ENCODE measurements at places on chromosomes 16 and 17.

DNA sequence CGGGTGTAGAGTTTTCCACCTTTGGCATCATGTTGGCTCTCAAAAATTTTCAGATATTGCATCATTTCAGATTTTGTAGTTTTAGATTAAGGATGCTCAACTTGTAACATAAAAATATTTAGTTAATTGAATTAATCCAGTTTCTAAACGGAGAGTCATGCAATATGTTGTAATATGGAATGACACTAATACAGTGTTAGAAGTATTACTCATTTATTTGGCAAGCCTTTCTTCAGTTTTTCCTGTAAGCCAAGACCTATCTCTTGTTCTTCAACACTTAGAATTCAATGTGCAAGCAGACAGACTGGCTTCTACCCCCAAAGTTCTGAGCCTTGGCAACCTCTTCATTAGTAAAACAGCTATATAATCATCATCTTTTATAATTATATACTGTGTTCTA, 985.0 kb upstream of the GOT2 start:
- no peak for DNase-seq

- DNase-seq, result no peak
These were observed 38.5 kb downstream of the CHD9 start for GRCh38 chr16:53093162-53093744.

DNA sequence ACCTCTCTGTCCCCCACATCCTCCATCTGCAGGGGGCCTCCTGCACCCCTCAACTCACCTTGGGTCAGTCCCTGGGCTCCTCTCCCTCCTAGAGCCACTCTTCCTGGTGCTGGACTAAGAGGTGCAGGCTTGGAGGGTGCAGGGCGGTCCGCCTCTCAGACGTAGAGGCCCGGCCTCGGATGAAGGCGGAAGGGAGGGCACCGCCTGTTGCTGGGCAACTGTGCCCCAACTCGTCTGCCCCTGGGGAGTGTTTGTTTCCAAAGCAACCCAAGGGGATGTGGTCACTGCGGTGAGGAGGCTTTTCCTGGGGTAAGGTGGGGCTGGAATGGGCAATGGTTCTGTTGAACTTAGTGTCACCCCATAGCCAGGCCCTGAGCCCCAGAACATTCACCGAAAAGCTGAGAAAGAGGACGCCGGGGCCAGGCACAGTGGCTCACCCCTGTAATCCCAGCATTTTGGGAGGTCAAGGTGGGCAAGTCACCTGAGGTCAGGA, at the start of gene C16orf54:
C16orf54 (minus strand) TSS at position 138 of the 493 bp plus-strand sequence. CDS start 1,039 bp downstream, outside the sequence.
- no peak for DNase-seq

- no peak for DNase-seq
These were observed 34.0 kb downstream of the PGS1 start for GRCh38 chr17:78412403-78412802.

GRCh38 chr16:75292691-75293090, 41.3 kb upstream of the BCAR1 start:
- DNase-seq, result no peak

Measured in fibroblast of skin of left biceps (primary cell).